T-helper 17 cell (primary cell): ENCODE measurements at places on chromosomes 1 and 21. TPM values are rescaled to one million over a fixed set of nuclear protein-coding genes. Genes with fewer than 3 reads are reported as not detected.

- no peak for DNase-seq
- no peak overlapping the region for H3K27ac ChIP-seq
- H3K4me3 ChIP-seq: no peak overlapping the region
- H3K27me3 ChIP-seq: peaks cover 17% of the 10 kb centered on the region
Measured at GRCh38 chr1:18041685-18042355, 65.8 kb upstream of the IGSF21 start.

DNA sequence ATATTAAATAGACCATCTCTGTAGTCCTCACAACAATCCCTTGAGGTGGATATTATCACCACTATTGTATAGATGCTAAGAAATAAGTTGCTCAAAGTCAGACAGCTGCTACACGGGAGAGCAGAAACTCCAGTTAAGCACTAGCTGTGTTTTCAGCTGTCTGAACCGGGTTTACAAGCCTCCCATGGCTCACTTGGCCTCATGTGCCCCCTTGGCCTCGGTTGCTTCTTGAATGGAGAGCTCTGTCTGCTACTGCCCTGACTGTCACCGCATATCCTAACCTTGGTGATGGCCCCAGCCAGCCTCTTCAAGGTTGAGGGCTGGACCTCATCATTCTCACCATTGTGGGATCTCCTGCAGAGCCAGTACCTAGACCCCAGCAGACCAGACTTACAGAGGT lies 123.4 kb downstream of the AK5 start:
- H3K27me3 ChIP-seq: no peaks in the 10 kb centered on the region
- DNase-seq: no peak
- no peaks in the 10 kb centered on the region for H3K36me3 ChIP-seq
- no peak overlapping the region for H3K4me3 ChIP-seq
- H3K4me1 ChIP-seq: peaks cover 5% of the 10 kb centered on the region

DNA sequence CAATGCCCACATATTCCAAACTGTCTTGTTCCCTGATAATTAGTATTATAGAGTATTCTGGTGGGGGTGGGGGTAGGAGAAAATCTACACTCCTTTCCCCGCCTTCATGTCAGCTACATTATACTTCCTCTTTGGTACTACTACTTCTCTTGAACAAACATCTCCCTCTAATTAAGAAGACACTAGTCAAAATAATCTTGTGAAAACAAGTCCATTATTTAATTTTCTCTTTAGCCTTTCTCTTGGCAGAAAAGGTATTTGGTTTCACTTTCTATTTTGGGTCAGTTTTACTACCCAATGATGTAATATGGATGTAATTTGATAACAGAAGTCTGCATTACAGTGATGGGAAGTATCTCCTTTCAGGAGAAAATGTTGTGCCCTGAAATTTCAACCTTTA lies 22.5 kb downstream of the NTMT2 start:
- peaks cover 3% of the 10 kb centered on the region for H3K36me3 ChIP-seq
- no peak overlapping the region for H3K27ac ChIP-seq
- H3K4me1 ChIP-seq: no peaks in the 10 kb centered on the region
- no peaks in the 10 kb centered on the region for H3K27me3 ChIP-seq
- peak overlapping the region; percentile 28 for H3K4me3 ChIP-seq

DNA sequence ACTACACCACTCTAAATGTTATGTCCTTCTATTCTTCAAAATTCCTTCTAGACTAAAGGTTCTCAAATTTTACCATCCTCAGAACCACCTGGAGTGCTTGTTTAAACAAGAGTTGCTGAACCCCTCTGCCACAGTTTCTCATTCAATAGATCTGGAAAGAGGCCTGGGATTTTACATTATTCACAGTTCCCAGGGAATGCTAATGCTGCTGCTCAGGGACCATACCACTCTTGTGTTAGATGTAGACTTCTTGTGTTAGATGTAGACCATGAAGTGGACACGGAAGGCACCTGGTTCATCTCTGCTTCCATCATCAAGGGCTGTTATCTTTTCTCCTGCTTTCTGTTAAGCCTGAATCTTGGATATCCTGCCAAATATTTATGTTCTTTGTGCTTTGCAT lies 31.3 kb upstream of the CCN1 start:
- no peak for DNase-seq
- no peak overlapping the region for H3K27ac ChIP-seq
- no peak overlapping the region for H3K4me3 ChIP-seq
- peaks cover 31% of the 10 kb centered on the region for H3K27me3 ChIP-seq
- H3K4me1 ChIP-seq: no peaks in the 10 kb centered on the region
- H3K36me3 ChIP-seq: no peaks in the 10 kb centered on the region

- H3K27me3 ChIP-seq: no peaks in the 10 kb centered on the region
- no peaks in the 10 kb centered on the region for H3K36me3 ChIP-seq
- H3K27ac ChIP-seq: no peak overlapping the region
- DNase-seq: no peak
Measured at GRCh38 chr1:40965531-40965930, 14.0 kb upstream of the CTPS1 start.

- no peak for DNase-seq
- peak overlapping the region; percentile 63 for H3K4me3 ChIP-seq
- peaks cover 3% of the 10 kb centered on the region for H3K36me3 ChIP-seq
Measured at GRCh38 chr21:34909492-34910292, 139.4 kb downstream of the RUNX1 start.

DNA sequence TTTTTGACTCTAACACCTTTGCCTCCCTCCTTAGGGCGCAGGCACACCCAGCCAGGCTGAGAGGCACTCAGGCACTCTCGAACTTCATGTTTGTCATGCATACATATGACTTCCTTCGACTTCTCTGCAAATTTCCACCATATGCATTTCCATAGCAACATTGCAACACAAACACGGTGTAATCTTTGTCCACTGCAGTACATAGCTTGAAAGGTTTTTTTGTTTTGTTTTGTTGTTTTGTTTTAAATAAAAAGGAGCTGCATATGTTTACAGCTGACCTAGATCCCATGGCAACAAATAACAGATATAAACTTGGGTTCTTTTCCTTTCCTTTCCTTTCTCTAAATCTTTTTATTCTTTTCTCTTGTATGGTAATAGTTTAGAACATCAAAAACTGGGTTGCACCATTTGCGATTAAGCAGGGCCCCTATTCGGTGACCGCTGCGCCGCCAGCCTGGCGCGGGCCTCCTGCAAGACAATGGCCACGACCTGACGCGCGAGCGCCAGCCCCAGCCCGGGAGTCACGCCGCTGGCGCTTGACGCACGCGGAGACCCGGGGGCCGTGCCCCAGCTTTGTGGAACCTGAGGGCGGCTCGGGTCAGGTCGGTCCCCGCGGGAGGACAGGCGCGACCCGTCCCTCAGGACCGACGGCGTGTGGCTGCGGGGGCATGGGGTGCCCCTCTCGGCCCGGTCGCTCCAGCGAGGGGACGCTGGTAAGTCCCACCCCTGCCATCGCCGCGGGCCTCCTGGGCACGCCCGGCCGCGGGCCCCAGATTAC lies 35.2 kb downstream of the CCN1 start:
- H3K27me3 ChIP-seq: no peaks in the 10 kb centered on the region
- no peak for DNase-seq
- H3K4me1 ChIP-seq: no peaks in the 10 kb centered on the region
- H3K27ac ChIP-seq: no peak overlapping the region

DNA sequence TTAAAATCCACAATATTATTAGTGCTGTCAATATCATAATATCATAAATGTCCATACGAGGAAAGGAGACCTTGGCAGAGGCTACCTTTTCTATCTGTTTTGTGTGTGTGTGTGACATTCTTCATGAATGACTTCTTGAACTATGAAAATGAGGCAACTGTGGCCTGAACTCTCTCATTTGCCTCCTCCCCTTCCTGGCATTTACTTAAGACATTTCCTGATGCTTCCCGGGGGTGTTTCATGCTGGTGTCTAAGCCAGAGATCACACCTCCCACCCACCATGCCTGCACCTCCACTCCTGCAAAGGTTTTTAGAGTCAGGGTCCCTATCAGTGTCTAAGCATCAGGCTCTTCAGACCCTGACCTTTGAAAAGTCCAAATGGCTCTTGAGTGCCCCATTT lies 420.9 kb downstream of the KIF26B start:
- H3K27ac ChIP-seq: no peak overlapping the region
- no peaks in the 10 kb centered on the region for H3K4me1 ChIP-seq
- no peak for DNase-seq
- H3K36me3 ChIP-seq: no peaks in the 10 kb centered on the region
- no peak overlapping the region for H3K4me3 ChIP-seq

GRCh38 chr1:155454096-155454495 lies 108.5 kb downstream of the ASH1L start:
- H3K4me1 ChIP-seq: peaks cover 12% of the 10 kb centered on the region
- H3K4me3 ChIP-seq: no peak overlapping the region
- peaks cover 7% of the 10 kb centered on the region for H3K36me3 ChIP-seq
- no peak overlapping the region for H3K27ac ChIP-seq
- H3K27me3 ChIP-seq: no peaks in the 10 kb centered on the region

NEGR1 gene
- not detected for total RNA-seq

VHLL gene
- not detected for total RNA-seq

DDAH1 gene
- not detected for total RNA-seq
